ENCODE measurements at places on chromosomes 5 and 9. TPM values are rescaled to one million over a fixed set of nuclear protein-coding genes. Genes with fewer than 3 reads are reported as not detected.

The ASPN gene
- total RNA-seq = not detected

The SPATA31E1 gene
- total RNA-seq = not detected

The PCSK1 gene
- not detected for total RNA-seq

The IL3 gene
- total RNA-seq = not detected

The ABITRAM gene
- 16.3 TPM for total RNA-seq

The NTNG2 gene
- 0.02 TPM for total RNA-seq

The PTAR1 gene
- 42.1 TPM for total RNA-seq

The C1QTNF3 gene
- total RNA-seq = 3.3 TPM

The LCN1 gene
- total RNA-seq = not detected

The CDC20B gene
- total RNA-seq = not detected

The HSD17B4 gene
- total RNA-seq = 508 TPM

The SLC1A1 gene
- not detected for total RNA-seq

The PALM2AKAP2 gene
- total RNA-seq = 1.8 TPM

The FYB1 gene
- total RNA-seq = not detected

The SLC36A1 gene
- 8.0 TPM for total RNA-seq

The PDLIM4 gene
- 1.1 TPM for total RNA-seq

The CTXN3 gene
- not detected for total RNA-seq

The CARD9 gene
- 7.4 TPM for total RNA-seq

The MPDZ gene
- total RNA-seq = 14.7 TPM

The SOX30 gene
- total RNA-seq = not detected

The DAB2IP gene
- 25.3 TPM for total RNA-seq

The GAPVD1 gene
- 33.2 TPM for total RNA-seq

The GMCL2 gene
- total RNA-seq = not detected

All from HepG2 (cell line).